ENCODE measurements at places on chromosomes 4 and X. TPM values are rescaled to one million over a fixed set of nuclear protein-coding genes. Genes with fewer than 3 reads are reported as not detected.

The LDB2 gene
- 57.1 TPM for total RNA-seq

The FABP2 gene
- not detected for total RNA-seq

DNA sequence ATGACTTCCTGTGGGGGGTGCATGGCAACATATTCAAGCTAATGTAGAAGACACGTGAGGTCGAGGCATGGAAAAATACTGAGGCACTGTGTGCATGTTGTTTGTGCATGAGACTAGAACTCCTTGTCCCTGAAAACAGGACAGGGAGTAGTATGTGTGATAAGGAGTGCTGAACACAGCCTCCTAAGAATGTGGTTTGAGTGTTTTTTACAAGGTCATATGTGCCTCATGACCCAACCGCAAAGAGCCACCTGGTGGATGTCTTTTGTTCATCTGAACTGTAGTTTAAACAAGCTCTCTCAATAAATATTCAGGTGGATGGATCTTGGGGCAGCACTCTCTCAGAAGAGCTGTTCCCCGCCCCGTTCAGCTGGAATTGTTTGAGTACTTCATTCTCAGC is 226.6 kb downstream of the NLGN4X start:
- no peak for DNase-seq

GRCh38 chr4:135927651-135928050 is 1604.6 kb downstream of the PCDH18 start:
- no peak for DNase-seq

- DNase-seq, result no peak
Measured at GRCh38 chrX:10233173-10233572, 76.4 kb downstream of the CLCN4 start.

GRCh38 chr4:185128272-185129119 is 14.6 kb upstream of the SLC25A4 start:
- no peak for DNase-seq

- no peak for DNase-seq
Measured at GRCh38 chr4:19971829-19972228, 279.9 kb upstream of the SLIT2 start.

DNA sequence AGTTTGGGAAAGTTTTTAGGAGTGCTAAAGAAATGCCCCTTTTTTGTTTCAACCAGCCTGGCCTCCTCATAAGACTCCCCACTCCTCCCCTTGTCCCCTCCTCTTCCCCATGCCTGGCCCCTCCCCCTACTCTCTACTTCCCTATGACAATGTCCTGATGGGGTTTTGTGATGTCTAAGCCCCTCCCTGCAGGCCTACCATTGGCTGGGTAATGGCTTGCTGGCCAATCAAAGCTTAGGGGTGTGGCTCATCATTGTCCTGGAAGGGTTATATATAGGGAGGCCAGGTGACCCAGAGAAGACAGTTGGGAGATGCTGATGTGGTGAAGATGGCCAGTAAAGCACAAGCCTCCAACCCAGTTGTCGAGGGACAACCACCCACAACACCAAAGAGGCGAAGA is 48.2 kb upstream of the PASD1 start:
- no peak for DNase-seq

DNA sequence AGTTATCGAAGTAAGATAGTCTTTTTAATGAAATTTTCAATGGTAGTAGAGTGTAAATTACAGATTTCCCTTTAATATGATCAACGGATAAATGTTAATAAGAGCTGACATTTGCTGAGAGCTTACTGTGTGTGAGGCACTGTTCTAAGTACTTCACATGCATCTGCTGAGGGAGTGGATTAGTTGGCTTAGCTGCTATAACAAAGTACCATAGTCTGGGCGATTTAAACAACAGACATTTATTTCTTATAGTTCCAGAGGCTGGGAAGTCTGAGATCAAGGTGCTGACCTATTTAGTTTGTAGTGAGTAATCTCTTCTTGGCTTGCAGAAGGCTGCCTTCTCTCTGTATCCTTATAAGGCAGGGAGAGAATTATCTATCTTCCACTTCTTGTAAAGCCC is 174.3 kb downstream of the CEP135 start:
- no peak for DNase-seq

DNA sequence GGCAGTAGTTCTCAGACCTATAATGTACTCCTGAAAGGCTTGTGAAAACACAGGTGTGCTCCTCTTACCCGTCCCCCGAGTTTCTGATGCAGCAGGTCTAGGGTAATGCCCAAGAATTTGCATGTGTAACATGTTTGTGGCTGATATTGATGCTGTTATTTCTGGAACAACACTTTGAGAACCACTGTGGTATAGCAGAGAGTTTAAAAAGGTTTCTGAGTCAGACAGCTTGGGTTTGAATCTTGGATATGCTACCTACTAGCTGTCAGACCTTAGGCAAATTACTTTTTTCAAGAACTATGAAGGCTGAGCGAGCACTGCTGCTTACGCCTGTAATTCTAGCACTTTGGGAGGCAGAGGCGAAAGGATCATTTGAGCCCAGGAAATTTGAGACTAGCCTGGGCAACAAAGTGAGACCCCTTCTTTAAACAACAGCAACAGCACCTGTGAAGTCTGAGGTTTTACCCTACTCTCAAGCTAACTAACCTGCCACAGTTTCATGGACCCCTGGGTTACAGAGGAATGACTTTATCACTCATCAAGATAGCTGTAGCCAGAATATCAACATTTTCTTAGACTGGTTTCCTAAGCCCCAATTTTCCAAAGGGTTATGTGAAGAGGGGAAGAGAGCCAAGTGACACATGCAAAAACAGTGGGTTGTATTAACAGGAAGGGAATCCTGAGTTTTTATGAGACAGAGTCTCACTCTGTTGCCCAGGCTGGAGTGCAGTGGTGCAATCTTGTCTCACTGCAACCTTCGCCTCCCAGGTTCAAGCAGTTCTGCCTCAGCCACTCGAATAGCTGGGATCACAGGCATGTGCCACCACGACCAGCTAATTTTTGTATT is 5.1 kb downstream of the AFF1 start:
- DNase-seq, result no peak

DNA sequence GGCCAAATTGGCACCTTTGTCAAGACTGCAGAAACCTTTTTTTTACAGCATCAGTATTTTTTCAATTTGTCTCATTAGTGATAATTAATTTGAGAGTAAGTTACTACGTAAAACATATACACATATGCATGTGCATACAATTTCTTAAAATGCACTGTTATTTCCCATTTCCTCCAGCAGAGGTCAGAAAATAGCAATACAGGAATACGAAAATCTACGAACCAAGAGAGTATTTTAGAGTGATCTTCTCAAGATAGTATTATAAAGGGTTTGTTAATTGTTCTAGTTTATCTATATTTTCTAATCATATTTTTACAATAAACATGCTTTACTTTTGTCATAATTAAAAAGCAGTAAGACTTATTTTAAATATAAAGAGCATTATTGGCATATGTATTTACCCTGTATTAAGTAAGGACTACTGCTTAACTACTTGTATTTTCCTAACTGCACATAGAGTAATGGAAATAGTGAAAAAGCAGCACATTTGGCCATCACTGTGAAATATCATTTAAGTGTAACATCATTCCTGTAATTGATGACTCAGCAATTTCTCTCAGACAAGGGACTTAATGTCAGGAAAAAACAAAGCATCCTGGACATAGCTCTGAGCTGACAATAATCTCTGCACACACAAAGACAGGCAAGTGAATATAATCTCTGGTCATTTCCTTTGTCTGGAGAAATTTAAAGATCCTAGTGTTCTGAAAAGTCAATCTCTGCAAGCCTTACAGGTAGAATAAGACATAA is 45.6 kb downstream of the MAOB start:
- peak; percentile 23 for DNase-seq

DNA sequence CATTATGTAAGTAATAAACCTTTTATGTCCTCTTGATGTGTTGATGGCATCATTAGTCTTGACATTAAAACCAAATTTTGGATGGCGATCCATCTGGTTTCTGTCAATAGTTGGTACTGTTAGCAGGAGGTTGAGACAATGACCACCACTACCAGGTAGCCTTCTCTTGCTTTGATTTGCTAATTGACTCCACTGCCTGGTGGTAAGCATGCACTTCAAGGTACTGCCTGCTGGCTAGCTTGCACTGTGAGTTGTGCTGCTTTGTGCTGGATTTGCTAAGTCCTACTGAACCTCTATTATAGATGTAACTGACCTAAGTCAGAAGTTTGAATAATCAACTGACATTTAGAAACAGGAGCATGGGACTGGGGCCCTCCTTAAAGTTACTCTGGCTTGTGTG is 46.3 kb downstream of the ATP1B4 start:
- no peak for DNase-seq

DNA sequence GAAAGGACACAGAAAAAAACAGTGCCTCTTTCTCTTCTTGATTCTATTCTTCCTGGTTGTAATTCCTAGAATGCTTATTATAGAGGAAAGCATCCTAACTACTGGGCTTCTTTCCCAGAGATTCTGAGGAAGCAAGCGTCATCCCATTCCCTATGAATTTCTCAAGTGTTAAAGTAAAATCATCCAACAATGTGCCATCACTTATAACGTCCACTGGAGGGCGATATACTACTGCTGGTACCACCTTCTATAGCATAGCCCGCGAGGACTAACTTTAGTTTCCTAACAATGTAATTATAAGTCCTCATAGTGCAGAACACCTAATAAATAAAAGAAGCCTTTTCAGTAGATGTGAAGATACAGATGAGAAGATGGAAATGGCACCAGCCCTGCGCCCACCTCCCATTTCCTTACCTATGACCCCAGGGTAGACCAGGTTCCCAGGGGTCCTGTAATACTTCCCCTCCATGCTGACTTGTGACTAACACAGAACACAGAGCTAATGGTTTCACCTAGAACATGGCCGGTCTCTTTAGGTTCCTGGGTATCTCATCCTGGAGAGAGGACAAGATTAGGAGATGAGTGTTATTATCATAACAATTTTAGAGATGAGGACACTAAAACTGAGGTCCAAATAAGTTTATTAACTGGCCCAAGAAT is 4.2 kb downstream of the CENPVL3 start:
- no peak for DNase-seq

- no peak for DNase-seq
Measured at GRCh38 chrX:25015486-25016360, at the start of gene ARX. ARX (minus strand) TSS chrX:25015965; CDS start chrX:25015737, 228 bp downstream.

DNA sequence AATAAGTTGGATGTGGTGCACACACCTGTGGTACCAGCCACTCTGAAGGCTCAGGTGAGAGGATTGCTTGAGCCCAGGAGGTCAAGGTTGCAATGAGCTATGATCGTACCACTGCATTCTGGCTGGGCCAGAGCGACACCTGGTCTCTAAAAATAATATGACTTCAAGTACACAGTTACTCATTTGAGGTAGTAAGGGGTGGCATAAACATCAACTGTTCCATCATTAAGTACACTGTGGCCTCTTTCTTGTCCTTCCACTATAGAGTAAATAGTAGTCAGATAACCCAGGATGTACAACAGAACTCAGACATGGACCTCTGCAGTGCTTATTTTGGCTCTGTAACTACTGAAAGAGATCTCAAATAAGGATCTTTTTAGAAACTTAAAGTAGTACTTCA is 10.6 kb downstream of the FAM9B start:
- DNase-seq, result no peak

GRCh38 chrX:123274796-123275195 is 90.7 kb downstream of the GRIA3 start:
- DNase-seq, result no peak

GRCh38 chrX:130702867-130703707 is 199.9 kb downstream of the ENOX2 start:
- DNase-seq, result no peak

DNA sequence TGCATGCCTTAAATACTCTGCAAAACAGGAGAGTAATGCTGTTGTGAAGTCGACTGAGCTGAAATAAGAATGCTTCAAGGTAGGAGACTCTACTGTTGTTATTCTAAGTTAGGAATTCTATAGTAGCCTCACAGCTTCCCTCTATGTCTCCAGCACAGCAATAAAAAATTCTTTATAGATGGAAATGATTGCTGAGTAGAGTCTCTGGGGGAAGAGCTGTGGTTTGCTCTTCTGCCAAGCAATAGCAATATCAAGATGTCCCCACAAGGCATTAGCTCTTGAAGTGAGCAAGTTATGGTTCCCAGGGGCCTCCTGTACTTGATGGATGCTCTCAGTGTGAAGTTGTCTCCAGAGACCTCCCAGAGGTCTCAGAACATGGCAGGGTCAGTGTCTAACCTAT is 880.6 kb upstream of the FRG1 start:
- DNase-seq, result no peak

DNA sequence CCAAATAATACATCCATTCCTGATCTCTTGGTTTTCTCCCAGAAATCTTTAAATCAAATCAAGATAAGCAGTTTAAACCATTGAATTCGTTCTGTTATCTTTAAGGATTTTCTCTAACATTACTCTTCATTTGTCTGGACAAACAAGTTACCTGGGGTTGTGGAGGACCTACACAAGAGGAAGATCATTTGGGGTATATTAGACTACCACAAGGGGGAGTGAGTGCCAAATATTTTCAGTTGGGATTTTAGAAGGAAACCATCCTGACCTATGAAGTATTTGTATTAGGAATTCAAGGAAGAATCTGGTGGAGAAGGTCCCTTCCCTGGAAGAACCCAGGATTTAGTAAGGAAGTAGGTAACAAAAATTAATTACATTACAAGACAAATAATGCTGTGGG is 12.0 kb upstream of the DCHS2 start:
- DNase-seq, result no peak

DNA sequence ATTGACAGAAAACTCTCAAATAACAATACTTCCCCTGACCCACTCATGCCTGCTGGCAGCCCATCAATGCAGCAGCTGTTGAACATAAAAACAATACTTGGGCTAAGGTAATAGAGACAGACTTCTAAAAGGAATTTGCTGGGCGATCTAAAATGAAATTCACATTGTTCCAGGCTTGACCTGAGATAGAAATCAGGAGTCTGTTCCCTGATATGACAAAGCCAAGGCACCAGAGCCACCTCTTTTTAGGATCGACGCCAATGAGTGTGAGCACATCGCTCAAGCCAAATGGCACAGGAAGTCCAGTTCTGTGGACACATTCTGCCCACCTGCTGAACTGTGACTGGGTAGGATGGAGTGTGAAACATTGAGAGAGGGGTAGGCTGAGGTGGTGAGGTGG is 4.9 kb downstream of the SEPTIN11 start:
- DNase-seq, result no peak

DNA sequence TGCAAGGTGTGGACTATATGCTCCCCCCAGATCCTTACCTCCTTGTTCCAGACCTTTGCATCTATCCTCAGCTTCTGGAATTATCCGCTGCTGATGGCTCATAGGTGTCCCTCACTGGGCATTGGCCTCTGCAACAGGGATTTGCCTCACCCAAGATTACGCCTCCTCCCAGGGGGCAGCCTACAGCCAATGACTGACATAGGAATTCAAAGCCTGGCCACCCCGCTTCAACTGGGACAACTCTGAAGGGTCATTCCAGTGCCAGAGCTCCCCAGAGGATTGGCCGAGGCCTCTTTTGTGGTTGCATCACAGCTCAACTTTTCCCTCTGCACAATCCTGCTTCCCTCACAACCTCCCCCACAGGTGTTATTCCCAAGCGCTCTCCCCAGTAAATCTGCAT is 5.0 kb downstream of the SYN1 start:
- DNase-seq, result no peak

All from glomerular endothelial cell (primary cell).